Effector memory CD4-positive, alpha-beta T cell (primary cell): ENCODE measurements at places on chromosomes 16 and 17.

DNA sequence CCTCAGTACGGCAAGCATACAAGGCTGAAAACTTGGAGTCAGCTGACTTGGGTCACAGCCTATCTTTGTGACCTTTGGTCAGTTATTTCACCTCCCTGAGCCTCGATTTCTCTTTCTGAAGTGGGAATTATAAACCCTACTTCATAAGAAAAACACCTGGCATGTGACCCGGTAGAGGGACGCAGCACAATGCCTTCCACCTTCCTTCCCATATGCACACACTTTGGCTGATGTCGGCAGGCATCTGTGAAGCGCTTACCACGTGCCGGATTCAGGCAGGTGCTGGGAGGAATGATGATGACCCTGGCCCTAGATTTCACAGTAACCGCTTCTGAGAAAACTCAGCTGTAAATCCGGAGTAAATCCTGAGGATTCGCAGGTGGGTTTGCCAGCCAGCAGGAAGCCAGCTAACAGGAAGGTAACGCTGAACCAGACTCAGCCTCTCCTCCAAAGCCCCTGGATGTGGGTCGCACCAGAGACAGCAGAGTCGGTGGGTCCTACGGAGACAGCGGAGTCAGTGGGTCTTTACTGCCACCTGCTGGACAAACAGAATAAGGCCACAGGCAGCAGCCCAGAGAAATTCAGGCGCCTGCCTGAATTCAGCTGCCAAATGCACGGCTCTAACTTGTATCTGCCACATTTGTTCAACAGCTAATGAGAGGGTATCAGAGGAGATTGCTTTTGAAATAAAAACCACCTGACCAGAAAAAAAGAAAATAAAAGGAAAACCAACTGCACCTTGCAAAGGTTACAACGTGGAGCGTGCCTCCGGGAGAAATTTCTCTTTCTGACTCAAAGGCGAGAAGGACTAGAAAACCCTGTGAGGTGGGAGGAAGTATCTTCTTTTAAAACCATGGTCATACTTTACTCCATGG, 16.6 kb downstream of the COPRS start:
- no peak overlapping the region for H3K4me3 ChIP-seq
- no peak overlapping the region for H3K27ac ChIP-seq
- no peaks in the 10 kb centered on the region for H3K36me3 ChIP-seq

DNA sequence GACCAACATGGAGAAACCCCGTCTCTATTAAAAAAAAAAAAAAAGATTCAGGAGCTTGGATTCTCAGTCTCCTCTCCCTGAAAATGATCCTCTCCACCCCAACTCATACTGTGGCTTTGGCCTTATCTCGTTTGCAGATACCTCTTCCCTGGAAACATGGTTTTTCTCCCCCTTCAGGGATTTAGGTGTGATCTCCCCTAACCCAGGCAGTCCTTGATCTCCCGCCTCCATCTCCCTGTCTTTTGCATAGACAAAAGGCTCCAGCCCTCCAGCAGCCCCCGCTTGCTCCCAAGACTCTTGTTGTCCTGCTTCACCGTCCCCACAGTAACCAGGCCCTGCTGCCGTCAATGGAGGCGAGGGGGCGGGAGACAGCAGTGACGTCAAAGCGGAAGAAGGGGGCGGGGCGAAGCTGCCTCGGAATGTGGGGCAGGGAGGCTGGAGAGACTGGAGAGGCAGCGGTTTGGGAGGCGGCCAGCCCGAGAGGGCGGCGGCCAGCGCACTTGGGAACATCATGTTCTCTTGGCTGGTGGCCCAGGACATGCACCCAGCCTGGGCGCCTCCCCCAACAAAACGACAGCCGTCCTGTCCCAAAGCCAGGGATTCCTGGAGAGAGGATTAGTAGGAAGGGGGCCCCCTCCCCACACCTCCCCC, 1.9 kb upstream of the PER1 start:
- H3K4me1 ChIP-seq, result peaks cover 62% of the 10 kb centered on the region
- H3K27ac ChIP-seq, result peak overlapping the region; percentile 100
- DNase-seq, result peak; percentile 93
- peaks cover 23% of the 10 kb centered on the region for H3K36me3 ChIP-seq
- H3K4me3 ChIP-seq, result peak overlapping the region; percentile 94

DNA sequence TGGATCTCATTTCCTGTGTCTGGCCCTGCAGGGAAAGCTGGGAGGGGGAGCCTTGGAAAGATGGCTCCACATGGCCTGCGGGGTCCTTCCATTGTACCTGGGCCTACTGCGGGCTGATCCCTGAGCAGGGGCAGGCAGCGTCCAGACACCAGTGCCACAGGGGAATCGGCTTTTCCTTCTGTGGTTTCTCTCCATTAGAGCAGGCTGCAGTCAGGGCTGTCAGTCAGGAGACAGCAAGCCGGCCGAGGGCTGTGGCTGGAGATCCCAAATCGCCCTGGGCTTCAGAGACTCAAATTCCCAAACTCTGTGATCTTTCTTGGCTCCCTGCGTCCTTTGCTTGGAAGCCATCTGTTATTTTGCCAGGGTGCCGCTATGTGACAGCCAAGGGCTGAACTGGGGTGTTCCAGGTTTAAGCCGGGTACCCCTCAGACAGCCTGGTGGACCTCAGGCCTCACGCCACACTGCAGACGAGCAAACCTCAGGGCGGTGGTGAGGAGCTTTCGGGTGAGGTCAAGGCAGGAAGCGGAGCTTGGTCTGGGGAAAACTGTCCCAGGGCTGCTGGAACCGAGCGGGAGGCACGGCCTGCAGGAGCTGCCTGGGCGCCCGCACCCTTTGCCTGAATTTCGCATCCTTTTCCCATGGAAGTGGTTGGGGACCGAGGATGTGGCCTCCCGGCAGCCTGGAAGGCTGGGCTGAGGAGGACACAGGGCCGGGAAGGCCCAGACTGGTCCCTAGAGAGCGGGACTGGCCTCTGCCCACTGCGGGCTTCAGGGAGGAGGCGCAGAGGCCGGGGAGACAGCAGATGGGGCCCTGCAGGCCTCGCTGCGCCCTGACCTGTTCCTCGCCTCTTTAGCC, 1.5 kb upstream of the CPNE7 start:
- H3K27ac ChIP-seq, result no peak overlapping the region
- DNase-seq, result no peak

GRCh38 chr17:82414548-82415281, 3.4 kb upstream of the HEXD start:
- peaks cover 6% of the 10 kb centered on the region for H3K4me1 ChIP-seq
- peak; percentile 45 for DNase-seq
- H3K27ac ChIP-seq, result no peak overlapping the region
- H3K36me3 ChIP-seq, result peaks cover 3% of the 10 kb centered on the region

- no peaks in the 10 kb centered on the region for H3K36me3 ChIP-seq
- H3K4me1 ChIP-seq, result no peaks in the 10 kb centered on the region
- H3K27ac ChIP-seq, result no peak overlapping the region
- H3K4me3 ChIP-seq, result no peak overlapping the region
- DNase-seq, result no peak
Measured at GRCh38 chr17:5678171-5678570, 93.9 kb upstream of the NLRP1 start.

- no peaks in the 10 kb centered on the region for H3K27me3 ChIP-seq
- H3K4me3 ChIP-seq, result no peak overlapping the region
- H3K36me3 ChIP-seq, result no peaks in the 10 kb centered on the region
Measured at GRCh38 chr16:820748-821147, 20.2 kb upstream of the GNG13 start.

DNA sequence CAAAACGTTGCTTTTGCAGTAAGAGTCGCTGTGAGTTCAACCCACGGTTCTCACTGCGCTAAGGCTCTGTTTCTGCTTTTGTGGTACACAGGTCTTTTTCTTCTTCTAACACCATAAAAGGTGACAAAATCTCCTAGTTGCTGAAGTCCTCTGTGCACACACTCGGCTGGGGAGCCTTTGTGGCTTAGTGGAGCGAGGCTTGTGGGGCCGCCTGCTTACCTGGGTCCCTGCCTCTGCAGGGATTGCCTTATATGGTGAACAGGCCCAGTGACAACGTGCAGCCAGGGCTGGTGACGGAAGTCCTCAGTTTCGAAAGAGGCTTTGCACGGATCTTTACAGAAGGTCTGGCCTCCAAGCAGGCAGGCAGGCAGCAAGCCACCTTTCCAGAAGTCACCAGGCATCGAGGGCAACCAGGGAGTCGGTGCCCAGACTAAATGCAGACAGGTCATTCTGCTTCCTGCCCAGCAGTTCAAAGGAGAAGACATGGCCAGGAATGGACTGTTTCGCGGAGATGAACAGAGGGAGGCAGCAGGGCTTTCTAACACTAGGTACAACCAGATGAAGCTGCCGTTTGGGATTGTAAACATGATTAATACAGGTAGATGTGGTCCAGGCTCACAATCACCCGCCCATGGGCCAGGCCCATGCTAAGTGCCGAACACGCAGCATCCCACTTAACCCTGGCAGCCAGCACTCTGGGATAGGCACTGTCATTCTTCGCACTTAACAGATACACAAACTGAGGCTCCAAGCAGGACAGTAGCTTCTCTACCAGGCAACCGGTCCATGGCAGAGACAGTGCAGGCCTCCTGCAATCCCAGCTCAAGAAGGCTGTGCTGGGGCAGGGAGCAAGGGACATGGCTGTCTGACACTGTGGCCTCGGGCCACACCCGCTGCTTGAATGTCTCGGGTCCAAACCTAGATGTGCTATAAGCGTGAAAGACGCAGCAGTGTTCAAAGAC, 10.7 kb upstream of the MEAK7 start:
- H3K27ac ChIP-seq, result peak overlapping the region; percentile 66
- H3K4me3 ChIP-seq, result peak overlapping the region; percentile 7
- no peaks in the 10 kb centered on the region for H3K27me3 ChIP-seq
- no peaks in the 10 kb centered on the region for H3K36me3 ChIP-seq
- DNase-seq, result peak; percentile 74
- peaks cover 41% of the 10 kb centered on the region for H3K4me1 ChIP-seq

DNA sequence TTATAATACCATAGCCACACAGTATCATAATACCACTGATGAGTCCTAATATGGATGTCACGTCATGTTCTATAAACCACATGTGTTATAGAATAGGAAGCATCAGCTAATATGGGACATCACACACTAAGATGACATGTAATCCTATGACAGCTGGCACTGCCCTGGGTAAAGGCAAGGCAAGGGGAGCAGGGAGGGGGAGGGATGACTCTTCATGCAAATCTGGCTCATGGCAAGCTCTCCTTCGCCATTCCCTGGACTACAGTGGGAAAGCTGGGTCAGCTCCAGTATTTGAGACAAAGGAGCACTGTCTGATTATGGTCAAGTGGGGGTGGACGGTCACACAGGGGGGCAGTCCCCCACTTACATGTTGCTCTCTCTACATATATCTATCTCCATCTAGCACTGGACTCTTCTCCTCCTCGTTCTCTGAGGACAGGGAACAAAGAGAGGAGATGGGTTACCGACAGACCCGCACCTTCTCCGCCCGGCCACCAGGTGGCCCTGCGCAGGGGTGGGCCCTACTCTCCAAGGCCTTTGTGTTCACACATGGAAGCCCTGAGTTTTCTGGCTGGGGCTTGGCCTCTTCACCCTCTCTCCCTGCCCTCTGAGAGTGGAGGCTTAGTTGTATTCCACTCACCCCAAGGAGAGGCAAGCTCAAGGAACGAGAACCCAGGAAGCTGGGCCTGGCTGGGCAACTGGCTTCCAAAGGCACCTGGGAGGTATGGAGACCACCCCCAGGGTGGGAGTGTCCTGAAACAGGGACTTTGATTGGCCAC, 23.4 kb upstream of the MPO start:
- no peak overlapping the region for H3K27ac ChIP-seq
- no peaks in the 10 kb centered on the region for H3K27me3 ChIP-seq
- peak; percentile 28 for DNase-seq
- H3K4me1 ChIP-seq, result no peaks in the 10 kb centered on the region

DNA sequence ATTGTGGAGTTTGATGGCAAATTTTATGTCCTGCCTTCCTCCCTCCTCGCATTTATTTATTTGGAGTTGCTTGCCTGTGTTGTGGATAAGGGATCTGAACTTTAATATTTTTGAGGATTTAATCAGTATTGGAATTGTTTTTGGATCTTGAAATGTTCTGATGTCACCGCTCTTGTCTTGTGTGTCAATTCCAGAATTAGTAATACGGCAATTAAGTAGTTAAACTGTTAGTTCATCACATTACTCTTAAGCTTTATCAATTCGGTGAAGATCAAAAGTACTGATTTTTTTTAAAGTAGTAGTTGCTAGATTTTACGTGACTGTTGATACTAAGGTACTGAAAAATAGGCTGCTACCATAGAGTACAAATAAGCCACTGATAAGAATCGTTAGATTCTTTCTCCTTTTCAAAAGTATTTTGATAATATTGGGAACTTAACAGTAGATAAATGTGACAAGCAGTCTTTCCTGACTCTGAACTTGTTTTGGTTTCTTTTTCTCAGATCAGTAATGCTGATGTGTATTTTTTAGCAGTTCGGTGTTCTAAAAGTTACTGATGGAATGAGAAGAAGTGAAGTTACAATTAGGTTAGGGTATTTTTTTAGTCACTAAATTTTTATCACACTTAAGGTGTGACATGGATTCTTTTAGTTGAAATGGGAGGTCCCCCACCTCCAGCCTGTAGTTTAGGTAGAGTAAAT, 2.0 kb downstream of the RBBP6 start:
- H3K27me3 ChIP-seq, result no peaks in the 10 kb centered on the region
- peak overlapping the region; percentile 94 for H3K4me3 ChIP-seq
- no peak for DNase-seq
- peaks cover 30% of the 10 kb centered on the region for H3K4me1 ChIP-seq
- peaks cover 6% of the 10 kb centered on the region for H3K36me3 ChIP-seq
- H3K27ac ChIP-seq, result peak overlapping the region; percentile 98

DNA sequence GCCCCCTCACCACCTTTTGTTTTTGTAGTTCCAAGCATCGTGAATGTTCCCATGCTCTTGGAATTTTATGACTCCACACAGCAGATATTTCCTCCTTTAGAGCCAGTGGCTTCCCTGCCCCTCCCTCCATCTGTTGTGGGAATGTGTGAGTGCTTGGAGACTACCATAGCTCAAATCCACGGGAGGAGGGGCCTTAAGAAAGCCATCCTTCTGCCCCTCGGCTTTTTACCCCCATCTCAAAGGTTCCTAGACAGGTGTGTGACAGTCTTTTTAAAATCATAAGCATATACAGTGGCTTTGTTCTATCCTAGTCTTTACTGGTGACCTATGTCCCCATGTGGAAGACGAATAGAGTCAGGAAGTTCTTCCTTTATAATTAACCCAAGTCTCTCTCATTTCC, 47.2 kb downstream of the YPEL2 start:
- peaks cover 4% of the 10 kb centered on the region for H3K36me3 ChIP-seq
- H3K27me3 ChIP-seq, result no peaks in the 10 kb centered on the region
- DNase-seq, result no peak

GRCh38 chr16:12582696-12583095, 221.0 kb downstream of the CPPED1 start:
- no peak overlapping the region for H3K4me3 ChIP-seq
- no peaks in the 10 kb centered on the region for H3K36me3 ChIP-seq
- DNase-seq, result no peak
- no peaks in the 10 kb centered on the region for H3K4me1 ChIP-seq
- no peaks in the 10 kb centered on the region for H3K27me3 ChIP-seq
- no peak overlapping the region for H3K27ac ChIP-seq
